ENCODE measurements at places on chromosomes 12 and 14.

DNA sequence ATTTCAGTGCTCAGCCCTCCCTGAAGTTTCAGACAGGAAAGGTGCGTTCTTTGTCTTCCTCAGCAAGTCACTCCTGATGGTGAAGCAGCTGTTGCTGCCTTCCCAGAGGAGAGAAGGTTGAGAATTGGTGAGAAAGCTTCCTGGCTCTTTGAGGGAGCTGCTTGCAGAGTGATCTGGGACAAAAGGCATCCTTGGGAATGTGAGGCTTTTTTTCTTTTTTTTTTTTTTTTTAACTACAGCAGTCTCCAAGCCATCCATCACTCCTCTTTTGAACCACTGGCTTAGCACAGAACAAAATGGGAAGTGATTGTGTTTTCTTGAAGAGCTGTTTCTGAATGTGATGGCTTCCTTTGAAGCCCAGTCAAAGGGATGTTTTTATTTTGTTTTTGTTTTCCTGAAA is 120.4 kb upstream of the LRIG3 start:
- no peak for DNase-seq

DNA sequence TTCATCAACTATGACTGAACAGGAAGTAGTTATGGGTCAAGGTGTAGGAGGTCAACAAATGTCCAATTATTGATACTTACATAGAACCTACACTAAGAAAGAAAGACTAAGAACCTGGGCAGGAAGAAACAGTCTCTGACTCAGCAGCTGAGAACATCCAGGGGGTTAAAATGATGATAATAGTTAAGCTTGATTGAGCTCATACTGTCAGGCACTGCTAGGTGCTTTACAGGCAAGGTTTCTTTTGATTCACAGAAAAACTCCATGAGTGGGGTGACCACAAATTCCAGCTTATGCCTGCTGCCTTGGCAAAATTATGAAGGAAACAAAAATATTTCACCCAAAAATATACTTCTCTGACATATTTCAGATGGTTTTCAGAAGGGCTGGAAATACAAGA is 75.0 kb downstream of the ACADS start:
- no peak for DNase-seq

- DNase-seq: no peak
These were observed 22.8 kb downstream of the GNG2 start for GRCh38 chr14:51883232-51883631.

GRCh38 chr12:10718279-10718821 is 4.8 kb downstream of the YBX3 start:
- no peak for DNase-seq

- DNase-seq: no peak
These were observed 5.9 kb downstream of the SDR9C7 start for GRCh38 chr12:56928262-56928661.

GRCh38 chr14:55583942-55584468 is 4.0 kb downstream of the KTN1 start:
- DNase-seq: no peak

DNA sequence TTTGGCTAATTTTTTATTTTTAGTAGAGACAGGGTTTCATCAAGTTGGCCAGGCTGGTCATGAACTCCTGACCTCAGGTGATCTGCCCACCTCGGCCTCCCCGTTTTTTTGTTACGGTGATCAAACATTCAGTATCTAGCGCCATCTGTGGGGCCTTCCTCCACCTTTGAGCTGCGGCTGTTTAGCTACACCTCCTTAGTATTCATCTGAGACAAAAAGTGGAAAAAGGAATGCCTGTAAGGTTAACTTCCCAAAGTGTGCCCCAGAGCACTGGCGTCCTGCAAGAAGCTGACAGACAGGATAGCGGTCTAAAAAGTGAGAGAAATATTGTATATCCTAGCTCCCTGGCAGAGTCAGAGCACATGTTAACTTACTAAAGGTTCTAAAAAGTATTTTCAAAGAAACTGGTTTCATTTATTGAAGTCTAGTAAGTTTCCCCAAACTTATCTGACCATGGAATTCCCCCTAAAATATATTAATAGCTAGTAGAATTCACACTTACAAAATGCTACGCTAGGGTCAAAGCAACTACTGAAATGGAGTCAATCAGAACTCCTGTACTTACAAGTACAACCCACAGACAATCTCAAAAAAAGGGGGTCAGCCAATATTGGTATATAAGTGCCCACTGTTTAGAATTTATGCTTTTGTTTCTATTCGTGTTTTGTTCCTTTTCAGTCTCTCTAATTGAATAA is 59.1 kb downstream of the DUSP16 start:
- DNase-seq: peak; percentile 49

DNA sequence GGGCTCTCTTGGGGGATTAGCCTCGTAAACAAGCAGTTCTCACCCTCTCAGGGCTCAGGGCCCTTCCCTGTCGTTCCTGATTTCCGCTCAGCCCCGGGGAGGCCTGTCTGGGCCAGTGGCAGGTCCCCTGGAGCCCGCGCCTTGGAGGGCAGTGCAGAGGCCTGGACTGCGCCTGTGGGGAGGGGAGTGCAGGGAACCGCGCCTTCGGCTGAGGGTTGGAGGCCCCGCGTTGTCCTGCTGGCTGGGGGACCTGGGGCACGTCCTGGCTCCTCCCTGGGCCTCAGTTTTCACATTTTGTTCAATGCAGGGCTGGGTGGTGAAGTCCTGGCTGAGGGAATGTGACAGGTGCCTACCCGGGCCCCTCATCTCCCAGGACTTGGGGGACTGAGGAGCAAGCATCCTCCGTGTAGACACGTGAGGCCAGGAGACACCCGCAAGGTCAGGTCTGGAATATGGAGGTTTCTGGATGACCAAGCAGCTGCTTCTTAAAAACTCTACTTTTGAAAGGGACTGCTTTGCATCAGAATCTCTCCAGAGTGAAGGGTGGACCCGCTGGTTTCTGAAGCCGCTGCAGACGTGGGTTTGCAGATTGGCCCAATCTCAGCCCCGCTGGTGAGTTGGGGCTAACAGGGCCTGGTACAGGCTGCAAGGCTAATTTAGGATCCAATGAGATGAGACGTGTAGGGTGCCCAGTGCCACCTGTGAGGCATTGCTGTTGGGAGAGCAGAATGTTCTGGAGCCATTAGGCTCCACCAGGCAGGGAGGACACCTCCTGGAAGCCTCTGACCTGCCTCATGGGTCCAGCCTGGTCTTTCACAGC is 80.2 kb downstream of the KIF26A start:
- no peak for DNase-seq

Measured in CD8-positive, alpha-beta memory T cell (primary cell).